ENCODE measurements at places on chromosomes 12 and 14.

- DNase-seq = no peak
These were observed 44.9 kb upstream of the PLEKHG3 start for GRCh38 chr14:64659366-64659765.

DNA sequence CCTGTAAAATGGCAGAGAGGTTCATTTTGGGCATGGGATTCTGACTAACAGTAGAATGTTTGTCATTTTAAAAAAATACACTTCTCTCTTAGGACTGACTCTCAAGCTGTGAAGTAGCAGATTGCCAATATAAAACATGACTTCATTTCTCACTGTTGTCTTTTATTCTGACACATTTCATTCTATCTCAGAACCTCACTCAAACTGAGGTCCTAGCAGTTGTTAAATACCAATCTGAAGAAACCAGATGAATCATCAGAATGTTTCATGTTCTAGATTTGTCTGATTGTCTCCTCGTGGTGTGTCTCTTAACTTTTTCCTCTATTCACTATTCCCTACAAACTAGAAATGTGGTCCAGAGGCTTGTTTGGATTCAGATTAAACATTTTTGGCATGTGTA is 276.5 kb upstream of the NPAS3 start:
- DNase-seq = no peak

DNA sequence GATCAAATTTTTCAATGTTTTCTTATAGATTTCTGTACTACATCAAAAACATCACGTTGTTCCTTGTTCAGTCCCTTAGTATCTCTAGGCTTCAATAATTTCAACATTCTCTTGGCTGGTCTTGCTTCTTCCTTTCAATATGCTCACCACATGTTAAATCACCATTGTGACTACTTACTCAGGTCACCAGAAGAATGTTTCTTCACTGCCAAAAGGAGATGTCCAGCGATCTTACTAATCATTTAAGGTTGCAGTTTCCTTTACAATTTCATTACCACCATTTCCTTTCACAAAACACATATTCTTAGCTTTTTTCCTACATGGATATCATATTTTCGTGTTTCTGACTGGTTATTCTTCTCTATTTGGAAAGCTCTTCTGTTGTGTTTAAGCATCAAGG is 363.8 kb downstream of the NAV3 start:
- no peak for DNase-seq

DNA sequence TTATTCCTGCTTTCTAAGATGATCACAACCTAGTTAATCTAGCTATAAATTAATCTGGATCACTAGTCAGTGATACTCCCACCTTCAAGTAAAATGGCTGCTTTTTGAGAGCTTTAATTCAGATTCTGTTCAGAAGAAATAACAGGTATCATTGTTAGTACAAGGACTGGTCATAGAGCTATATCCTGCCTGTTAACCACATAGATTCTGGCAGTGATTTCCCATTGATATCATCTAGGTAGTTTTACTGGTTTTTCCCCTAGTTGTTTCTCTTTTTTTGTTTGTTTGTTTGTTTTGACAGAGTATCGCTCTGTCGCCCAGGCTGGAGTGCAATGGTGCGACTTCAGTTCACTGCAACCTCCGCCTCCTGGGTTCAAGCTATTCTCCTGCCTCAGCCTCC is 39.0 kb upstream of the HIF1A start:
- DNase-seq = no peak

DNA sequence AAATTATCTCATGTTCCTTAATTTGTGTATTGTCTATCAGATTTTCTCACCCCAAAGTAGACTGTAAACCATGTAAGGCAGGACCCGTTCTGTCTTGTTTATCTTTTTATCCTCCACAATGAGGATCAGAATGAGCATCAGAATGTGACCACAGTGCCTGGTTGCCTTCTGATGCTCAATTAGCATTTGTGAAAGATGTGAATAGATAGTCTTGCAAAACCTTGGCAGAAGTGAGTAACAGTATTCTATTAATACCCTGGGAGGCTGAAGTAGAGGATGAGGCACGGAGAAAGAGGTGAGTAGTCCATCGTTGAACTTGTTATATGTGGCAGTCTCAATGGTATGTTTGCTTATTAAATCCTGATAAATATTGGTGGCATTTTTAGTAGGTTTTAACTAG is 781.4 kb downstream of the NRXN3 start:
- DNase-seq = no peak

- no peak for DNase-seq
These were observed 56.3 kb downstream of the SPPL3 start for GRCh38 chr12:120847814-120848213.

GRCh38 chr14:74904635-74905503 is 18.2 kb downstream of the RPS6KL1 start:
- DNase-seq = no peak

DNA sequence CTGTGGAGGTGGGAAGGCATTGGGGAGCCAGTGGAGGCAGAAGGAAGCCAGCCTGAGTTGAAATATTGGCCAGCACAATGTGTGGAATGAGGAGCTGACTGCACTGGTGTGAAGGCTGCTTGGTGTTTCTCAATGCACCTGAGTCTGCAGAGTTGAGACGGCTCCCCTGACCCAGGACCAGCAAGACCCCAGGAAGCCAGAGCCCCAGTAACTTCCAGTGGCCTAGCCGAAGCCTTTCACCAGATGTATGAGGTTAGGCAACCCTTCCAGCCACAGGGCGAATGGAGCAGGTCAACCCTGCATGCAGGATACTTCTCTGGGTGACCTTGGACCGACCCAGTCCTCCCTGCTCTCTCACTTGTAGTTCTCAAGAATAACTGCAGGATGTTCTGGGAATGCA is 12.9 kb upstream of the KRT73 start:
- no peak for DNase-seq

- DNase-seq = no peak
These were observed 8.7 kb downstream of the MMP17 start for GRCh38 chr12:131836714-131837397.

GRCh38 chr12:89020689-89021088 is 331.6 kb downstream of the DUSP6 start:
- no peak for DNase-seq

- no peak for DNase-seq
These were observed 452.8 kb downstream of the AACS start for GRCh38 chr12:125518074-125518473.

DNA sequence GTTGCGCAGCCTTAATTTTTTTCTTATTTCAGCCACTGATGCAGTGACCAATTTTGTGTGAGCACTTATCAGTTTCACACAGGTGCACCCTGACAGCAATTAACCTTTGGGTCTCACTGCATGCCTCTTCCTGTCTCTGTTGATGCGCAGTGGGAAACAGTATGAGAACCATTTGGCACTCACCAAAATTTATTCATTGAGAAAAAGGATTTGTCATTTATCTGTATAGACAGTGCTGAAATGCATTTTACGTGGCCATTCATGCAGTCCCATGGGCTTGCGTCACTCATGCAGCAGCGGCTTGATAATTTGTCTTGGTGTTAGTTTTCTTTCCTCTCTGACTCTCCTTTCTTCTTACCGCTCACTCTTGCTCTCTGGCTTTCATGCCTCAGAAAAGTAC is 157.5 kb downstream of the C12orf75 start:
- DNase-seq = no peak

- DNase-seq = no peak
These were observed 49.4 kb upstream of the STK38L start for GRCh38 chr12:27194644-27195043.

DNA sequence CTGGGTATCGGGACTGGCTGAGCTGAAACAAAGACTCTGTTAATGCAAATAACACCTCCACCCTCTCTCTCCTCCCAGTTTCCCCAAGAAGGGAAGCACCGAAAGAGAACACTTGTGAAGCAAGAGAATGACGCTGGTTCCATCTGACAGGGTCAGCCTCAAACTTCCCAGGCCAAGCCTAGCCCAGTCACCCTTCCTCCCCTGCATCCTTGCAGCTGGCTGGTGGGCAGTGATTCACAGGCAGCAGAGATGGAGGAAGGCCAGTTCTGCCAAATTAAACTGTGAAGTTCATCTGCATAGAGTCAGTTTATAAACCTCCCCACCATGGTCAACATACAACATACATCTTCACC is 2.8 kb downstream of the LRRC74A start:
- DNase-seq = no peak

GRCh38 chr12:129779033-129779432 is 124.8 kb downstream of the TMEM132D start:
- DNase-seq = no peak

- DNase-seq = no peak
These were observed 84.5 kb upstream of the EGLN3 start for GRCh38 chr14:34035177-34035933.

GRCh38 chr14:53110096-53110495 is 43.0 kb downstream of the DDHD1 start:
- no peak for DNase-seq

- no peak for DNase-seq
These were observed 39.9 kb downstream of the PPP4R3A start for GRCh38 chr14:91470216-91470615.

GRCh38 chr14:72682188-72682587 is 211.7 kb downstream of the DPF3 start:
- DNase-seq = no peak

- no peak for DNase-seq
These were observed 135.2 kb upstream of the C14orf180 start for GRCh38 chr14:104444159-104445030.

- no peak for DNase-seq
These were observed 38.9 kb downstream of the NIN start for GRCh38 chr14:50792051-50792477.

DNA sequence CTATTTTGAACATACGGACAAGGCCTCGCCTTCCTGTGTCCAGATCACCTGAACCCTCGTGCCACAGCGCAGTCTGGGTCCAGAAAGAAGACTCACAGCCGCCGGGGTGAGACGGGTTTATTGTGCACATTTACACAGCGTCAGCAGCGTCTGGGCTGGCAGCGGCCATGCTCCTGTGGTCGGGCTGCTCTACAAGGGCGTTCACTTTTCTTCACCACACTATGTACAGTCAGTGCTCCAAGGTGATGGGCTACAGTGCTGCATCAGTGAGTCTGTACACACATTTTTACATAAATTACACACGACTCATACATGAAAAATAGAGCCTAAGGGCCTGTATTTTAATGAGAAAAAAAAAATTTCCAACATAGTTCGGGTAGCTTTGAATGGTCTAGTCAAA is 18.0 kb downstream of the ZFYVE21 start:
- DNase-seq = no peak

DNA sequence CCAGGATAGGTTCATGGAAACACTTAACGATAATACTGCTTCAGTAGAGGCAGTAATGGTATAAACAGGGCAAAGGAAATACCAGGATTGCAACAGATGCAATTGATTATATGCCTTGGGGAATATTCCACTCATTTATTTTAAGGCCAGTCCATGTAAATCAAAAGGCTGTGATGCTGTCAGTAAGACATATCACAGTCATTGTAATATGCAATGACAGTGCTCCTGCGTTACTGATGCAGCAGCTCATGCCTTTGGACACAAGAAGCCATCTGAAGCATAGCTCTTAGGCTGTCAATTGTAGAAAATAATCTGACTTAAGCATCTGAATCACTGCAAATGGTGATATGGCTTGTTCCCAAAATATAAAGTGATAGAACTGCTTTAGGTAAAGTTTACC is 674.8 kb downstream of the TMTC2 start:
- DNase-seq = no peak

DNA sequence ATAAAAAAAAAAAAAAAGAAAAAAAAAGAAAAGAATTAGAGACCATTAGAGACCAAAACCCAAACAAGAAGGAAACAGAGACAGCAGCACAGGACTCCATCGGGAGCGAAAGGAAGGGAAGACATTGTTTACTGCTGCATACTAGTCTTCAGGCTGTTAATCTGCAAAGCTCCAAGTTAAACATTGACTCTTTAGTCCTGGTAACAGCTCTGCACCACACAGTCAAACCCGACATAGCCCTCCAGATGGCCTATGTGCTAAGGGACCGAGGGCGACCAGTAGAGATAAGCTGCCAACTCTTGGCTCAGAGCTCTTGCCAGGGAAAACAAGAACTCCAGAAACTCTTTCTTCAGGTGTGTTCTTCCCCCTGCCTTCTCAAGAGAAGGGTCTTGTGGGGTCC is 7.8 kb downstream of the P2RX4 start:
- no peak for DNase-seq

GRCh38 chr12:2049604-2050540 is 2.9 kb upstream of the CACNA1C start:
- no peak for DNase-seq

- no peak for DNase-seq
These were observed 5.9 kb upstream of the CCDC197 start for GRCh38 chr14:93991212-93991611.

GRCh38 chr14:21229821-21230220 is 39.4 kb downstream of the HNRNPC start:
- no peak for DNase-seq

DNA sequence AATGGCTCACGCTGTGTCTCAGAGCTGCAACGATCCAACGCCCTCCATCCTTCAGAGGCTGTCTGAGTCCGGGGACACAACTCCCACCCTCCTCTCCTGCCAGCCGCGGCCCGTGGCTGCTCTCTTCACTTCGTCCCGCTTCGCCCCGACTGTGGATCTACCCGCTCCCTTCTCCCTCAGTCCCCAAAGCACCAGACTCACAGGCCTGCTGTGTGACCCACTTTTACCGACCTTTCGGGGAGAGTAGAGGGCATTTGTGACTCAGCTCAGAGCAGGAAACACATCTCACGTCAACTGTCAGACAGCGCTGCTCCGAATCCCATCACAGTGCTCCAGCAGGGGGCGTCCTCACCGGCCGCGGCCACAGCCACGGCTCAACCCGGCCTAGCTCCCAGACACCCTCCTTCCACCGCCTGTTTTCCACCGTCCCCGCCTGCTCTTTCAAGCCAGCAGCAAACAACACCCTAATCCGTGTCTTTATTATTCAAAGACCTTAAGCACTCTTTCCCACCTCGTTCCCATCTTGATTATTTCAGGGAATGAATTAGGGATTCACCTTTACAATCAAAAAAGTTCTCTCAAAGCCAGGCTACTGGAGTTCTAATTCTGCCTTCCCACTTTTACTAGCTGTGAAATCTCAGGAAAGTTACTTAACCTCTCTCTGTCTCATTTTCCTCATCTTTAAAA is 5.0 kb upstream of the AQP2 start:
- peak; percentile 72 for DNase-seq

DNA sequence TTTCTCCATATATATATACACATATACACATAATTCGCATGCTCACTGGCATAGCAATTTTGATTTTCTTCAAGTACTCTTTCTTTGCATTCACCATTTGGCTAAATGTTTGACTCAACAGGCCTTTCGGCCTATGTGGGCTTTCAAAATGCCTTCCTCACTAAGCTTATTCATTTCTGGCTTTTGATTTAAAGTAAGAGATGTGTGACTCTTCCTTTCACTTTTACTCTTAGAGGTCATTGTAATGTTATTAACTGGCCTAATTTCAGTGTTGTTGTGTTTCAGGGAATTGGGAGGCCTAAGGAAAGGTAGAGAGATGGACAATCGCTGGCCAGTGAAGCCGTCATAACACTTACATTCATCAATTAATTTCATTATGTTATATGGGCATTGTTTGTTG is 14.5 kb upstream of the KLRD1 start:
- DNase-seq = no peak

All from GM18507 (cell line).